ENCODE measurements at places on chromosomes 12 and 14.

- no peak for DNase-seq
These were observed 54.4 kb upstream of the MED13L start for GRCh38 chr12:116331876-116332275.

GRCh38 chr14:94571950-94572349 is 9.3 kb upstream of the SERPINA5 start:
- DNase-seq: no peak

- no peak for DNase-seq
These were observed 44.2 kb upstream of the CDK17 start for GRCh38 chr12:96444399-96444798.

DNA sequence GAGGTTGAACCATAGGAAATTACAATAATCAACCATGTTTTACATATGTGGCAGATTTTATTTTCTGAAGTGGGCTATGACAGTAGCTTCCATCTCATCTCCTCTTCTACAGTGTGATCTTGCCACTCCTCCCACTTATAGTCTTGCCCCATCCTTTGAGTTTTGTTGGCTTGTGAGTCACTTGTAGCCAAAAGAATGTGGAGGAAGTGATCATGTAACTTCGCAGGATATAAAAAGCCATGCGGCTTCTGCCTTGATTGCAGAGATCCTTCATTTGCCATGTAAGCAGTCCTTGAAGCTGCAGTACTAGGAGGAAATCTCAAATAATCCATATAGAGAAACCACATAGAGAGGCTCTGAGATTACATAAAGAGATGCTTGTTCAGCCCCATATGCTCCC is 13.7 kb upstream of the ZNF84 start:
- no peak for DNase-seq

- no peak for DNase-seq
These were observed 29.9 kb upstream of the AEBP2 start for GRCh38 chr12:19409376-19409775.

DNA sequence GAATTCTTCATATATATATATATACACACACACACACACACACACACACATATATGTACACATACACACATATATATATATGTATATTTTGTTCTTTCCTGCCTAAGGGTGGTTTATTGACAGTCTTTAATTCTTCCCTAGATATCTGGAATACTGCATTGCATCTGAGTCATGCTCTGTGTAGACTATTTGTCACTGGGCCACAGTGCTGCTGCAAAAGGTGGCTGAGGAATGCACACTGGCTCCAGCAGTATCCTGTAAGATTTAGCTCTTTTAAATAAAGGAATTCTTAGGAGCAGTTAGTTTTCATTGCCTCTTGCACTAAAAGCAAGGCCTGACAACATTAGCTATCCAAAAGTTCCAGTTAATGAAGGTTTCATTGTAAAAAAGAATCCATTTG is 200.9 kb downstream of the APAF1 start:
- DNase-seq: no peak

- DNase-seq: no peak
These were observed 275.7 kb downstream of the CCDC59 start for GRCh38 chr12:82082501-82082900.

DNA sequence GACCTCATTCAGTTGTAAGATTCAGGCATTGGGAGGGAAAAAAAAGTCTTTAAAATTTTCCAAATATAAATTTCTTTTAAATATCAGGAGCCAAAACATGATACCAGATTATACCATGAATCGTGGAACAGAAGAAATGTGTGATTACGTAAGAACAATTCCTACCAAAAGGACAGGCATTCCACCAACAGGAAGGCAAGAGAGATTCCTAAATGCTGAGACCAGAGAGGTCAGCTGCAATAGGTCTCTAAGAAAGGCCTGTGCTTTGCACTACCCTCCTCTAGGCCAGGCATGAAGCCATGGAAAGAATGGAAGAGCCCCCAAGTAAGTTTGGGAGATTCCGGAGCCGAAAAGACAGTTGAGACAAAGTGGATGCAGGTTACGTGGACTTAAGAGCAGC is 83.7 kb downstream of the PTGER2 start:
- DNase-seq: no peak

DNA sequence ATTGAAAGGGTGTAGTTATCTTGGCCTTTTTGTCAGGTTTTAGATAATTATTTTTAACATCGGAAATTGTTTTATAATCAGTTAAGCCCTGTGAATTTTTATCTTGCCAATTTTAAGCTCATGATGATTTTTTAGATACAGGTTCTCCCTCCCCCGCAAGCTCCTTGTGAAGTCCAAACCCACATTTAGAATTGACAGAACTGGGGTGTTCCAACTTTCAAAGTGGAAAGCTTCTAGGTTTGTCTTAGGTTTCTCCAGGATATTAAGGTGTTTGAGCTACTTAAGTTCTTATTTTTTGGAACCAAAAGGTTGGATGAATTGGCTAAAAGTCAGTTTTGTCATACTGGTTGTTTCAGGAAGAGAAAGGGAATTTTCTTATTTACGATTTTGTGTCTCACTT is 49.1 kb downstream of the ATP2A2 start:
- DNase-seq: no peak

- no peak for DNase-seq
These were observed 322.1 kb downstream of the RGS6 start for GRCh38 chr14:72254202-72254936.

GRCh38 chr14:68685419-68686204 is 107.3 kb downstream of the ZFP36L1 start:
- peak; percentile 82 for DNase-seq

GRCh38 chr12:92330654-92331053 is 185.0 kb upstream of the BTG1 start:
- DNase-seq: no peak

GRCh38 chr14:31971612-31972011 is 105.5 kb upstream of the ARHGAP5 start:
- no peak for DNase-seq

DNA sequence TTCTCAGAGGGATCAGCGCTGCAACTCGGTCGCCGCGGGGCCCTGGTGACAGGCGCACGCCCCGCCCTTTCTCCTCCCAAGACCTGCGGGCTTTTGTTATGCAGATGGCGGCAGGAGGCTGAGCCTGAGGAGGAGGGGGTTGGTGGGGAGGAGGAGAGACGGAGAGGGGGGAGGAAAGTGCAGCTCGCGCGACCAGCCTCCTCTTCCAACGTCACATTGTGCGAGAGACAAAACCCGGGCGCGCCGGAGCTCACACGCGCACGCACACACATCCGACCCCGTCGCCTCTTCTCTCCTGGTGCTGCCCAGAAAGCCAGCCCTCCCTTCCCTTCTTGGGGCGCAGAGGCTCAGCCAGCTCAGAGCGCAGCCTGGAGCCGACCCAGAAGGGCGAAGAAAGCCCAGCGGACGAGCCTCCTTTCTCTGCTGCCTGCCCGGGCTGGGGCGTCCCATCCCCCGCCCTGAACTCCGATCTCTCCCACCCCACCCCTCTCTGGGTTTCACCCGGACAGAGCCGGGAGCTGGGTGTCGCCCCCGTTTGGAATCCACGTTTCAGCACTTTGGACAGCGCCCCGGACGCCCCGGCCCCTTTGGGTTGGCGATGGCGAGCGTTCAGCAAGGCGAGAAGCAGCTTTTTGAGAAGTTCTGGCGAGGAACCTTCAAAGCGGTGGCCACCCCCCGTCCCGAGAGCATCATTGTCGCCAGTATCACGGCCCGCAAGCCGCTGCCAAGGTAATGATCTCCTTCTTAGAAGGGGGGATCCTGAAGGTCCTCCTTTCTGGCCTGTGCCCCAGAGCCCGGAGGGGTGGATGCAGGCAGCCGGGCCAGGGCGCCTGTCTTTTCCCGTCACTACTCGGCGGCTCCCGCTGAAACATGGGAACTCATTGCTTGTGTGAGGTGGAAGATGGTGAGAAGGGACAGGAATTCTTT is at the start of gene SRRM4:
Gene SRRM4 (plus strand): TSS at position 257 of the 927 bp plus-strand sequence. CDS start 342 bp downstream, at position 599.
- DNase-seq: no peak

DNA sequence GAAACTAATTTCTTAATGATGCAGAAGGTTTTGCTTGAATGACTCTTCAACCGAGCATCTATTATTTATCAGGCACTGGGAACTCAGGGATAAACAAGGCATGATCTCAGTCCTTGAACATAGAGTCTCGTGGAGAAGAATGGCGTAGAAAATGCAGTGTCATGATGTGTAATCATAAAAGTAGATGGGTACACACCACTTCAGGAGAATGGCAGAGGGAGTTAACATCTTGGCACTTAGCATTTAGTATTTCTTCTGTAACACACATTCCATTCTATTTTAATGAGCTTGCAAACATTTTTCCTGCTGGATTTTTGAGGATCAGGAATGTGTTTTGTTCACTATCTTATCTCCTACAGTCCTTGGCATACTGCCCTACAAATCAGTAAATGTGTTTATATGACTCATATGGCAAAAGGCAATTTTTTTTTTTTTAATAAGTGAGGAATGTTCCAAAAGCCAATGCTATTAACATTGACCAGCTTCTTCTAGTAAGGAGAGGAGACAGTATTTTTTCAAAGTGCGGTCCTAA is 3.8 kb downstream of the TXNRD1 start:
- DNase-seq: no peak

DNA sequence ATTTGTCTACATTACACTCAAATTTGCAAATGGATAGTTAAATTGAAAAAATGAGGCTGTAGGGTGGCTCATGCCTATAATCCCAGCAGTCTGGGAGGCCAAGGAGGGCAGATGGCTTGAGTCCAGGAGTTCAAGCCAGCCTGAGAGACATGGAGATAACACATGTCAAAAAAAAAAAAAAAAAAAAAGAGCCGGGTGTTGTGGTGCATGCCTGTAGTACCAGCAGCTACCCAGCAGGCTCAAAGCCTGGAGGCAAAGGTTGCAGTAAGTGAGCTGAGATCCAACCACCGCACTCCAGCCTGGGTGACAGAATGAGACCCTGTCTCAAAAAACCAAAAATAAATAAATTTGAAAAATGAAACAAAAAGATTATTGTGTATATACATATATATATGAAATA is 119.9 kb upstream of the MGAT4C start:
- no peak for DNase-seq

DNA sequence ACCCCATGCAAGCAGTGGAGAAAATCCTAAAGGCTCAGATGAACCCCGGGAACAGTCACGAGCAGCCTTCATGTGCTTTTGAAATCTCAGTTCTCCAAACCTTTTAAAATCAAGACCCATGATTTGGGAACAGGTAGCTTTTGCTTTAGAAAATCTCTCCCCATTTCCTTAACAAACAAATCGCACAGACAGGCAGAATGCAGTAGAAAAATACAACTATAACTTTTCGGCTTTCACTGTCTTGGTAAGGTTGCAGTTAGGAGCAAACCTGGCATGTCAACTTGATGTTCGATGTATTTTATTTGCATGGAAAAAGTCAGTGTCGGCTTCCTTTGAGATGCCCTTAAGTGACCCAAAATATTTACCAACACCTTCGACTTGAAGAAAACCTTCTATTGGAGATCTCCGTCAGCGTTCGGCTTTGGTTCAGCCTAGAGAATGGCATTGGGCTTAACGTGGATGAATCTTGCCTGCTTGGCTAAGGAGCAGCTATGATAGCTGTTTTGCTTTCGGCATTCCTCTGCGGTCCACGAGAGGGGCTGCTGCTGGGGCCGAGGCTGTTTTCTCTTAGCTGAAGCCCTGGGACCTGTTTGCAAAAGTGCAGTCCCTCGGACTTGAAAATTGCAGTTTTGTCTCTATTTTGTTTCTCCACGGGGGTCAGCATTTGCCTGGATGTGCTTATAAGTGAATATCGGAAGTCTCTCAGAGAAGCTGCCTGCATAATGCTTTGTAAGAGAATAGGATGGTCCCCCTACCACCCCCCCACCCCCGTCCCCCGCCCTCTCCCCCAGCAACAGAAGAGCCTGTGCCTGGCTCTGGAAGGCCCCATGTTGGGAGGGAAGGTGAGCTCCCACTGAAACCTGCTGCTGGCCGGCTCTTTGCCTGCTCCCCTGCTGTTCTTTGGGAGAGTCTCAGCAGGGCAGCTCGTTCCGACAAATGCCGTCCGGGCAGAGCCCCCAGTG is 122.8 kb downstream of the AACS start:
- DNase-seq: no peak

GRCh38 chr12:57875753-57876547 is 29.4 kb upstream of the CTDSP2 start:
- no peak for DNase-seq

- DNase-seq: no peak
These were observed 58.6 kb downstream of the DIP2B start for GRCh38 chr12:50563434-50563787.

GRCh38 chr12:48512855-48513254 is 12.6 kb upstream of the OR8S1 start:
- DNase-seq: peak; percentile 5
